ENCODE measurements at places on chromosomes 12 and 14.

- DNase-seq, result peak; percentile 27
Observed at GRCh38 chr14:21528381-21529348, 2.5 kb upstream of the SALL2 start.

GRCh38 chr12:88895634-88896033, 315.4 kb upstream of the KITLG start:
- DNase-seq, result no peak

DNA sequence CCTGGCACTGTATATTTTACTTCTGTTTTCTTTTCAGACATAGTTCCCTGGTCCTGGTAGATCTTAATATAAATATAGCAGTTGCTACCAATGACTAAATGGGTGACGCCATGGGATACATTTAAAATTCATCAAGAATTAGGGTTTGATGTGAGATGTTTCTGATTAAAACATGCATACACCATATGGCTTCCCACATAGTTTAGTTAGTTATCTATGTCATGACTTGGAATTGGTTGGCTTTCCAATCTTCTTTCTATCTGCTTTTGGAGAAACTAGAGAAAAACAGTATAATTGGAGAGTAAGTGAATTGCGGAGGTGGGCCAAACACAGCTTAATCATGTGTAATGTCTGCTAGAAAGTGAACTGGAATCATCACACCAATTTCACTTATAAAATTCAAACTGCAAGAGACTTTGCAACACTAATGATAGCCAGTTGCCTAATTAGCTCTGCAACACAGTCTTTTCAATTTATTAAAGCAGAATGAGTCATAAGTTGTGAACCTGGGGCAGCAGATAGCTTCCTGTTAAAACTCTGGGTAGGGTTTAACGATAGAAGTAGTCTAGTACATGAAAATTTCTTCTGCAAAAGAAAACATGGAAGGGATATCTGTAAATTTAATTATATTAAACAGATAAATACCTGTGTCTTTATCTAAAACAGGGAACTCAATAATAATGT, 295.2 kb downstream of the SLC16A7 start:
- DNase-seq, result no peak

DNA sequence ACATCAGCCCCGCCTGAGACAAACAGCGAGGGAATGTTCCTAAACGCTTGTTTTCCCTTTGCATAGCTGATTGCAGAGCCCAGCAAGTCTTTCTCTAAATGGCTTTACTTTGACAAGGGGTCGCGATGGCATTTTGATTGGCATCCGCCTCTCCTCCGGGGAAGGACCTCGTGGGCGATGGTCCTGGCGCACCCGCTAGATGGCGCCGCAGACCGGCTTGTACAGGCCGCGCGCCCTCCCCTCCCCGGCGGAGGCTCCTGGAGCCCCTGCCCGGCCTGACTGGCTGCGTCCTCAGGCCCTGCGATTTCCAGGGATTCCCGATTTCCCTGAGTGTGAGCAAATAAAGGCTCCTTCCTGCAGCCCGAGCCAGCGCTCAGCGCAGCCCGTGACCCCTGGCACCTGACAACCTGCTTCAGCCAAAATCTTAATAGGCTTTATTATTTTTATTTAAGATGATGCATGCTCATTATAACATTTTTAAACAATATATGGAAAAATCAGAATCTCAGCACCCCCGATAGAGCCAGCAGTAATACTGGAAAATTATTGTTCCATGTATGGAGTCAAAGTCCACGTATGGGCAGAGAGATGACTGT, 468.3 kb downstream of the AACS start:
- no peak for DNase-seq

DNA sequence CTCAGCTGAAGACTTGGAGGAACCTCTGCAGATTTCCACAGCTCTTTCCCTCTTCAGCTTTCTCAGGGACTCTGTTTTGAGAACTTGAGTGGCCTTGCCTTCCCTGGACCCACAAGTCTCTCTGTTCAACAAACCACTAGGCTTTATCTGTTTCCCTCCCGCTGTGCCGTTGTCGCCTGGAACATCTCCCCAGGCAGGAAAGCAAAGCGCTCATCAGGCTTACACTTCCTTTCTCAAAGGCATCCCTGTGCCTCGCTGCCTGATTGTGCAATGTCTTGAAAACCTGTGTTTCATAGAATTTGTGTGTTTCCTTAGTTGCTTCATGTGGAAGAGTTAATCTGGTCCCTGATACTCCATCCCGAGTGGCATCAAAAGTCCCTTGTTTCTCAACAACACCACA, 64.1 kb downstream of the PPM1A start:
- no peak for DNase-seq

- no peak for DNase-seq
Observed at GRCh38 chr14:86788224-86788623, 1204.8 kb downstream of the GALC start.

All from NCI-H1436 treated with DMSO at 0.1 percent for 48 hours (cell line).